NCI-H2107 (cell line): ENCODE measurements at places on chromosomes 6 and 20.

- DNase-seq = no peak
Observed at GRCh38 chr6:70219943-70220613, 82.8 kb downstream of the COL9A1 start.

- no peak for DNase-seq
Observed at GRCh38 chr20:57772349-57772964, 62.6 kb upstream of the PMEPA1 start.

DNA sequence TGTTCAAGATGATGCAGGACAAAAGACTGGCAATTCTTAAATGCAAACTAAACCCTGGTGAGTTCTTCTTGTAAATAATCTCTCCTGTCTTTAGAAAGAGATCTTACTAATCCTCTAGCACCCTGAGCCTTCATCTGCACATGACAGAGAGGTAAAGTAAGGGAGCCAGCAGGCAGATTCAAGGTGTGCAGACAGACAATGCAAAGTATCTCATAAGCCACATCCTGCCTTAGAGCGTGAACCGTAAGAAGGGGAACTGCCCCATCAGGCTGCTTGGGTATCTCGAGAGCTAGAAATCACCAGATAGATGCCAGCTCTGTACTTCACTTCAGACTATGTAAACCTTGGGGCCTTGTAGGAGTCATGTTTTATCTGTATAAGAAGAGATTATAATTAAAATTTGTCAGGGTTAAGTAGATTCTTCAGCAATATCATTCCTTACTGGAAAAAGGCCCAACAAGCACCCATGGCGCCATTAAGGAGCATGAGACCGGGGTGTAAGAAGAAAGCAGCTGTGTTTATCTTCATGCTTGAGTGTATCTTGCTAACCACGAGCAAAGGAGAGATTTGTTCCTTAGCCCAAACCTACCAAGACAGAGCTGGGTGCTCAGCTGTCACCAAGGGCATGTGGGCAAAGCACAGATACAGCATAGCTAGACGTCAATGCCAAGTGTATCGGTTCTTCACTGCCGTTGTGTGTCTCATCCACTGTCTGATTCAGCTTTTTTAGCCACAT, 24.4 kb downstream of the CNR1 start:
- DNase-seq = no peak

DNA sequence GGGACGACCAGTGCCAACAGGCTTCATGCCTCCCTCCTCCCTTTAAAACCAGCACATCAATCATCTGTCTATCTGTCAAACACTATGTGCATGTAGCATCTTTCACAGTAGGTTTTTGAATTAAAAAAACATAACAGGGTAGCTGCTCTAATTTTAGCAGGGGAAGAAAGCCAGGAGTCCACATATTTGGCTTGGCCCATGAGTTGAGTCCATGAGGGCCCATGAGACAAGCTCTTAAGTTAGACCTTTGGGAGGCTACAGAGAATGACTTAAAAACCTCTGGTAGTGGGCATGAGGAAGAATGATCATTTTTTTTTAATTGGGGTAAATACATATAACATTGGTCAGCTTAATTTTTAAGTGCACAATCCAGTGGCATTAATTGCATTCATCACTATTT, 194.9 kb downstream of the UTRN start:
- DNase-seq = no peak

- DNase-seq = no peak
Observed at GRCh38 chr6:7073821-7074525, 33.8 kb upstream of the RREB1 start.

DNA sequence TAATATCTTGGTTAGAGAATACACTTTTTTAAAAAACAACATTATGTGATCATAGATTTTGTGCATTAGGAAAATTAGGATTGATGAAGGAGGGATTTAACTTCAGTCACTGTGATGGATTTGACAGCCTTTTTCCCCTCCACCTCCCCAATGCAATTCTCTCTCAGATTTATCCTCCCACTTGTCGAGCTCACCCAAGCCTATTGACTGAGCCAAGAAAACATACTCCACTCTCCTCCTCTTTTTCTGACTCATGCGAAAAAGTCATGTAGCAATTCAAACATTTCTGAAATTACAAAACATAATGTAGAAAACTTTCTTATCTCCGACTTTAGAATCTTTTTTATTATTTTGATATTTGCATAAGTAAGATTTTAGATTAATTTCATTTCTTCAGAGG, 24.1 kb downstream of the KLHL32 start:
- DNase-seq = no peak

- DNase-seq = no peak
Observed at GRCh38 chr6:14294270-14294951, 176.8 kb downstream of the CD83 start.

DNA sequence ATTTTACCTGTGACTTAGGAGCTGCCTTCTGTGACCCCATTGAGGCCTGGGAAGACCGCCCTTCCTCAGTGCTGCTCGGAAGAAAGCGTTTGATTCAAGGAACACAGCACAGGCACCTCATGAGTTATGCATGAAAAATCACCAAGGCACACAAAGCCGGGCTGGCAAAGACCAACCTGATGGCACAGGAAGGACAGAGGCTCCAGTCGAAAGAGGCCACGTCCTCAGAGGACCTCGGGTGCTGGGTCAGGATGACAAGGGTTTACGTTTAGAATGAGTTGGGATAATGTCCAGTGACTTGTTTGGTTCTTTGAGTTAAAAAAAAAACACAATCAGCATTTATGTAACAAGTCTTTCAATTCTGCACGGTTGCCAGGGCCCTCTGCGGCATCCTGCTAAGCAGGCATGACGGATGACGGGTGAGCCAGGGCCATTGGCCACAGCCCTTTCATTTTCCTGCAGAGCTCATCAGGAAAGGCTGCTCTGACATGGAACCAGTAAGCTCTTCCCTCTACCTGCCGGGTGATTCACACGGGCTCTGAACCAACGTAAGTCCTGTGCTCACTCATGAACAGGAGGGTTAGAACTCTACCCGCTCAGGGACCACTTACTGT, 112.8 kb downstream of the DACT2 start:
- DNase-seq = no peak

GRCh38 chr6:100126790-100127484, 132.9 kb upstream of the MCHR2 start:
- no peak for DNase-seq

- DNase-seq = no peak
Observed at GRCh38 chr20:58040447-58041290, 187.8 kb downstream of the ANKRD60 start.

DNA sequence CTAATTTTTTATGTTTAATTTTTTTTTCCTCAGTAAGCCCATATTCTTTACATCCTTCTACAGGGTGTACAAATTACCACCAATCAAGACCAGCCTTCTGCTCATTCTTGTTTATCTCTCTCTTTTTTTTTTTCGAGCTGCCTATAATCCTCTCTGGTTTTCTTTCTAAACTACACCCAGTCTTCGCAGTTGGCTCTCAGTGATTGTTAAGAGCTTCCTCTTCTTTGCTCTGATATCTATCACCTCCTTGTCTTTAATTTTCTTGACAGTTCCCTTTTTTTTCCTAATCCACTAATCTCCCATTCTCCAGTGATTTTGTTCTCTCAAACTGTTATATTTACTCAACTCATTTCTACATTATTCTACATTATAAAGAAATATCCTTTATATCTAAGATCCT, 38.5 kb upstream of the PTPRK start:
- DNase-seq = no peak

DNA sequence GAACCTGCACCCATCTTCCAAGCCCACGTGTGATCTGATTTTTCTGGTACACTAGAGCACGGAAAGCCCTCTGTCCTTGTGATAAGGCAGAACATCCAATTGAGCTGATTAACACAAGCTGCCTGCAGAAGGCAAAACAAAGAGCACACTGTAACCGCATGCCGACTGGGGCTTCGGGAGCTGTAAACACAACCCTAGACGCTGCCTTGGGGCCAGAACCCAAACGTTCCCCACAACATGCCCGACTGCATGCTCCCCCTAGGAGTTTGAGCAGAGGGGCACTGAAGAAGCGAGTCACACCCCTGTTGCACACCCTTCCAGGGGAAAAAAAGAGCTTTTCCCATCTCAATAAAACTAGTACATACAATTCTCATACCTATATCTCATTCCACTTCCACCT, 470.7 kb downstream of the HTR1B start:
- DNase-seq = no peak

GRCh38 chr20:41048461-41049301, 20.1 kb downstream of the TOP1 start:
- DNase-seq = no peak

- DNase-seq = no peak
Observed at GRCh38 chr6:55974688-55975087, 99.3 kb upstream of the BMP5 start.

DNA sequence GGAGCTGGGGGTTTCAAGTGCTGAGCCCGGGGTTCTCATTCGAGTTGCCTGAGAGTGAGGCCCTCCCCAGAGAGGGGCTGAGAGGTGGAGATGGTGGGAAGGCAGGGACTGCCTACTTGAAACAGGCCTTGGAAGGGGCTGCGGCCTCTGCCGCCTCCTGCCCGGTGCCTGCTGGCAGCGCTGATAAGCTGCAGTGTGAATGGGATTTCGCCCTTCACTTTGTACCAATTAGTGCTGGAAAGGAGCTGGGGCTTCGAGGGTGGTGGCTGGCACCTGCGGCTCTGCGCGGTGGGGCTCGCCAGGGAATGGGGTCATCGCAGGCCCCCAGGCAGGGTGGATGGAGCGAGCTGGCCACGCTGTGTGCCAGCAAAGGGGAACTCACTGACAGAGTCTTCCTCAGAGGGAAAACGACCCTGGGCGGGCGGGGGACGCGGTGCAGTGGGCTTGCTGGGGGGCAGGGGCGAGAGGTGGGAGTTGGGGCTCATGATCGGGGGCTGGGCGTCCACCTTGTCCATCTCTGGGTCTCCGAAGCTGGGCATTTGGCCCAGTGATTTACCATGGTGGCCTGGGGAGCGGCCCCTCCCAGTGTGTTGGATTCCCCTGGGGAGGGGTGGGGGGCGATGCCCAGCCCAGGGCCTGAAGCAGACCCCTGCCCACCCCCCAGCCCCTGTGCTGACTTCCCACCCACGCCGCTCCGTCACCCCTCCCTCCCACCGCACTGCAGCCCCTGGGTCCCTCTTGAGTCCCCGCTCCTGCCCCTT, 22.9 kb downstream of the COL20A1 start:
- DNase-seq = no peak

DNA sequence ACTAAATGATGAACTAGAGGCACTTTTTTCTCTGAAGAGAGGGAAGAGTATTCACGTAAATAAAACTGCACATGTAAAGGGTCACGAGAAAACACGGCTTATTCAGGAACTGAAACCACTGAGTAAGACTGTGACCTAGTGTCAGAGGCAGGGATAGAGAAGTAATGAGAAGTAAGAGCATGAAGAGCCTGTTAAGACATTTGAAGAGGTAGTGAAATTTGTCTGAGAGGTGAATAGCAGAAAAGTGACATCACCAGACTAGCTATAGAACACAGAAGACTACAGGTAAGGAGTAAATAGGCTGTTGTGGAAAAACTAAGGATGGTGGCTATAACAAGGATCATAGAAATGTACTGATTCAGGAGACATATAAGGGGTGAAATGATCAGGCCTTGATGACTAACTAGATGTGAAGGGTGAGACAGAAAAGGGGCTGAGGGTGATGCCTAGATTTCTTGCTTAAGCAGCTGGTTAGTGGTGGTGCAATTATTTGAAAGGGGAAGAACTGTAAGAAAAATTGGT, 76.8 kb downstream of the REV3L start:
- no peak for DNase-seq

GRCh38 chr6:109610590-109610989, 80.4 kb downstream of the AK9 start:
- DNase-seq = no peak
